ENCODE measurements at places on chromosomes 1 and 21.

DNA sequence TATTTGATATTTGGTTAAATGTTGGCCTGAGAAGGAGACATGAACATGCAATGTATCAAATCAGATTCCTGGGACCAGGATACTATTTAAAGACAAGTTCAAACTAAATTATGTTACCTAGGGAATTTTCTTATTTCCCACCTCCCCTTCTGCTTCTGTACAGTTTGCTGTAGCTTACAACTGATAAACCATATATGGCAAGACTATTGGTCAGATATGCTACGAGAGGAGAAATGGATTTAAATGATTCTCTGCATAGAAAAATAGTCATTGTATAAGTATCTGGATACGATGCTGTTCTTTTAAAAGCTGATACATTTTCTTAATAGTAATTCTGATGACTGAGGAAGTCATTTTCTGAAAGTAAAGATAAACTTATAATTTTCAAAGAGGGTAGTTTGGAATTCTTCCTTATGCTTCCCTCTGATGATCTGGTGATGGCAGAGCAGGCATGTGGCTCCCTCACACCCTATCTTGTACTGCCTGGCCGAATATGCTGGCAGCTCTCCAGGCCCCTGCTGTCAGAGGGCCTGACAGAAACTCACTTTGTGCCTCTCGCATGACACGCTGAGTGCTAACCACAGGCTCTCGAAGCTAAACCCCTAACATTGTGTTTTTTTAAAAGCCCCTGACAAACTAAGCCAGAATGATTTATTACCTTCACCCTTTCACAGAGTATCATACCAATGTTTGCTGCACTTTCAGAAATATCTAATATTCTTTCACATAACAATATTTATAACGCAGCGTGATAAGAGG is 19.4 kb downstream of the RRP15 start:
- no peak for DNase-seq

DNA sequence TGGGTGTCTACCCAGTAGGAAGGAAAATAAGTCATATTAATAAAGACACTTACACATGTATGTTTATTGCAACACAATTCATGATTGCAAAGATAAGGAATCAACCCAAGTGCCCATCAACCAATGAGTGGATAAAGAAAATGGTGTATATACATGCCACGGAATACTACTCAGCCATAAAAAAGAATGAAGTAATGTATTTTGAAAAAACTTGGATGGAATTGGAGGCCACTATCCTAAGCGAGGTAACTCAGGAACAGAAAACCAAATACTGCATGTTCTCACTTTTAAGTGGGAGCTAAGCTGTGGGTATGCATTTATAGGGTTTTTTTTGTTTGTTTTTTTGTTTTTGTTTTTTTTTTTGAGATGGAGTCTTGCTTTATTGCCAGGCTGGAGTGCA is 49.1 kb downstream of the VANGL2 start:
- DNase-seq, result no peak

DNA sequence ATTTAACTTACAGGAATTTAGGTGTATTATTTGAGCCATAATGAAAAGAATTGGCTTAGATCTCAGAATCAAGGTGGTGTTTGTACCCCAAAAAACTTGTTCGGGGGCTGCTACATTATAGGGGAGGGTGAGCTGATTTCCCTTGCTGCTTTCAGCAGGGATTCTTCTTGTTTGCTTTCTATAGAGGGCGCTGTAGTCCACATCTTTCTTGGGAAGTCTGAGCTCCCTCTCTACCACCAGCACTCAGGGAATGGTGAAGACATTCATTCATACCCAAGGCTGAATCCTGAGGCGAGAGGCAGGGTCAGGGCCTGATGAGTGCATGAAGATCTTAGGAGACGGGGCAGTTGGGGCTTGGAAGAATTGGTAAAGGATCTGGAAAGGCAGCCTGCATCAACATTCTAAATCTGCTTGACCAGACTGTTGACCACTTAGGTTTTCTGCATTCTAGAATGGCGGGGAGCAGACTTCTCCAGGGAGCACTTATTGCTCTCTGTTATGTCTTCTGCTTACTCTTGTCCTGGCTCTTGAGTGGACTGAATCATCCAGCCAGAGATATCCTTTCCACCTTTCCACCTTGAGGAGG is 18.9 kb downstream of the SPATA46 start:
- DNase-seq, result no peak

GRCh38 chr1:164720440-164721227 is 161.7 kb downstream of the PBX1 start:
- DNase-seq, result no peak

DNA sequence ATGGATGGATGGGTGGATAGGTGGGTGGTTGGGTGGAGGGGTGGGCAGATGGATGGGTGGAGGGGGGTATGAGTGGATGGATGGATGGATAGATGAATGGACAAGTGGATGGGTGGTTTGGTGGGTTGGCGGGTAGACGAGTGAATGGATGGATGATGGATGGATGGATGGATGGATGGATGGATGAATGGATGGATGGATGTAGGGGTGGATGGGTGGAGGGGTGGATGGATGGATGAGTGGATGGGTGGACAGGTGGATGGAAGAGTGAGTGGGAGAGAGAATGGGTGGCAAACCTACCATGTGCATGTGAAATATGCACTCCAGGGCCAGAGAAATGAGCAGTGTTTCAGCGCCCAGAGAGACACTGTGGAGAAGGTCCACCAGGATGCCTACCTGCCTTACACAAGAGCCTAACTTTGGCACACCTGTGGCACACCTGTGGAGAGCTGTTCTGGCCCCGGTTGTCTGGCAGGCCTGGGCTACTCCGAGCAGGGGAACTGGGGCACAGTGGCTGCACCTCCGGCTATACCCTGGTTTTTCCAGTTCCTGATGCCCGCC is 12.8 kb downstream of the EPHA2 start:
- DNase-seq, result no peak

DNA sequence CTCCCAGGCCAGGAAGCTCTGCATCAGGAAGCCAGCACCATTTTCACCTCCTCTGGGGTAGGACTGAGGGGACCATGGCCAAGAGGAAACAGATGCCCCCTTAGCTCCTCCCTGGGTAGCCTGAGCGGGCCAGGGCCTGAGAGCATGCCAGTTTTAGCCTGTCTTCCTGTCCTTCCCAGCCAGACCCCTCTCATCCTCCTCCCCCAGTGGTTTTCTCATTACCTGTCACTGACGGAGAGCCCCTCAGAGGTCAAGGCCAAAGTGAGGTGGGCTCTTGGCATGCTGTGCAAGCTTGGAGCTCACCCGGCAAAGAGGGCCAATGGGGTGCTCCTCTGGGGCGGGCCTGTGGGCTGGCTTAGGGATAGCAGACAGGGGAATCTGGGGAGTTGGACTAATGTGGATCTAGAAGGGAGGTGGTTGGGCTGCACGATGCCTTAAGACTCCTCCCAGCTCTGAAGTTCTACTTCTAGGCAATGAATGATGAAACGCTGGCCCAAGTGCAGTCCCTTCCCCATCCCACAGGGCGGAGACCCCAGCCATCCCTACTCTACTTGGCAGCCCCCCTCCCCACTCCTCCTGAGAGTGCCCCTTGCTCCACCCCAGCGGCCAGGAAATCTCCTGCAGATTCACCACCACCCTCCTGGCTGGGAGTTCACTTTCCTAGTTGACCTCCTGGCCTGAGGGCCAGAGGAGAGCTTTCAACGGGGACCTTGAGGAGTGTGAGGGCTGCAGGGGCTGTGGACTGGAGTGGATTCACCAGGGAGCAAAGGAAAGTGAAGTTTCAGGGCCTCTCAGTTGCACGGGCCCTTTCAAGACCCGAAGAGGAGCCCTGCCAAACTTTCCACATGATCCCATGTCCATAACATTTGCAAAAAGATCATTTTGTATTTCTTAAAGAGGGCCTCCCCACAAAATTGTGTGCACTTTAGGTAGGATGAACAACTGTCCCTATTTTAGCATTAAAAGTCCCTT is 9.4 kb upstream of the LMNA start:
- no peak for DNase-seq

DNA sequence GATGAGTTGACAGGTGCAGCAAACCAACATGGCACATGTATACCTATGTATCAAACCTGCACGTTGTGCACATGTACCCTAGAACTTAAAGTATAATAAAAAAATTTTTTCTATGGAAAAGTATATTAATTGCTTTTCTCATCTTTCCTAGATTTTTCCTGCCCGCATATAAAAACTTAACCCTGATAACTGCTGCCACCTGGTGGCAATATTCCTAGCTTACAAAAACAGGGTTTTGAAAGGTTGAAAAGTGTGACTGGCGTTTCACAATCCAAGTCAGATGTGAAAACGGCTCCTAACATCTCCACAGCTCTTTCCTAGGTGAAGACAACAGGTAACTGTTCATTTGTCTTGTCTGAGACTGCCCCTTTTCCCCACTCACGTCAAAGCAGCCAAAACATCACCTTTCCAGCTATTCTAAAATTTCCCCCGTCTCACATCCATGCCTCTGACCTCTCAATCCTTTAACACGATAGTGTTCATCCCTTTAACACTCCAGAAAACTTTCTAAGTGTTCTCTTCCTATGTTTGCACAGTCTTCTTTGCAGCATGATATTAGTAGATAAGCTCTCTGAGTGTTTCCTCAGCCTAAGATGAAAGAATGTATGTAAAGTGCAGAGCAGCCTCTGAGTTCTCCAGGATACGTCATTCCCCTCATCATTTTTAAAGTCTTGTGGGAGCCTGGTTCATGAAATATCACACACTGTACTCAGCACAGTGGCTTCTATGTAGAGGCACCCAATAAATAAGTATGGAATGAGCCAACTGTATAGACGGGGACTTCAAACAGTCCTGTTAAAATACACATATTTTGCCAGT is 27.5 kb downstream of the OVGP1 start:
- peak; percentile 7 for DNase-seq

DNA sequence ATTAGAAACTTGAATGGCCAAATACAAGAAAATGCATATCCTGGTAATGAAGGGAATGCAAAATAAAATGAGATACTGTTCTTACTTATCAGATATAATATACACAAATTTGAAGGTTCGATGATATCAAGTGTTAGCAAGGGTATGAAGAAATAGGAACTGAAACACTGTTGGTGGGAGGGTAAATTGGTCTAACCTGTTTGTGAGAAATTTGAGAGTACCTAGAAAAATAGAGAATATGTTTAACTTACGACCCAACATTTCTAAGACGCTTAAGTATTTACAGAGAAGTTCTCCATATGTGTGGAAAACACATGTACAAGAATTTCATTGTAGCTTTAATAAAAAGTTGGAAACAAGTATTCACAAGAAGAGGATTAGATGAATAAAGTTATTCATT is 25.9 kb downstream of the ATG4C start:
- DNase-seq, result no peak
